Activated naive CD4-positive, alpha-beta T cell (primary cell): ENCODE measurements at places on chromosomes 1 and 21.

DNA sequence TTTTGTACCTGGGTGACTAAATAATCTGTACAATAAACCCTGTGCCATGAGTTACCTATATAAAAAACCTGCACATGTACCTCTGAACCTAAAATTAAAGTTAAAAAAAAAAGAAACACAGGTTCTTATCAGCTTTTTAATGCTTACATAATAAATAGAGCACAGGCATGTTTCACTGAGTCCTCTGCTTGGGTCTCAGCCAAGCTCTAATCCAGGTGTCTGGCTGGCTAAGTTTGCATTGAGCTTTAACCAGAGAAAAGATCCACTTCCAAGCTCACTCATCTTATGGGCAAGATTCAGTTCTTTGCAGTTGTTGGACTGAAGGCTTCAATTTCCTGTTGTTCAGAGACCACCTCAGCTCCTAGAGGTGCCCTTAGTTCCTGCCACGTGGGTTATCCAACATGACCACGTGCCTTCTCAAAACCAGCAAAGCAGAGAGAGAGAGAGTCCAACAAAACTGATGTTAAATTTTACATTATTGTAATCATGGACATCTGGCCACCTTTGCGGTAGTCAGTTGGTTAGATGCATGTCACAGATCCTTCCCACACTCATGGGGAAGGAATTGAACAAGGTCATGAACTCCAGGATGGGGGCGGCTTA is 68.2 kb upstream of the TMPRSS2 start:
- DNase-seq, result no peak

DNA sequence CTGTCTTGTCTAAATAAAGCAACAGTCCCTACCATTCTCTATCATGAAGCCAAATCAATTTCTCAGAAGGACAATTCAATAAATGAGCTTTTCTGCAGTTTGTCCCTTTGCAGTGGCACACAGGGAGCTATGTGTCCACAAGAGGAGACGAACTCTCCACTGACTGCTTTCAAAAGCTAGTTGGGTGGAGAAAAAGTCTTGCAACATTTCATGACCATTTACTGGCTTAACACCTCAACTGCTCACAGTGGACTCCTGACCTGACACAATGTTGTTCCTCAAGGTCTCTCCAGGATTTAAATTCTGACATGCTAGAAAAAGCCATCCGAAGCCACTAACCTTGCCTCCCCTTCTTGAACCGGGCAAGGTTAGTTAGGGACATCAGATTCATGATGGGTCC is 111.7 kb downstream of the TIAM1 start:
- DNase-seq, result no peak

DNA sequence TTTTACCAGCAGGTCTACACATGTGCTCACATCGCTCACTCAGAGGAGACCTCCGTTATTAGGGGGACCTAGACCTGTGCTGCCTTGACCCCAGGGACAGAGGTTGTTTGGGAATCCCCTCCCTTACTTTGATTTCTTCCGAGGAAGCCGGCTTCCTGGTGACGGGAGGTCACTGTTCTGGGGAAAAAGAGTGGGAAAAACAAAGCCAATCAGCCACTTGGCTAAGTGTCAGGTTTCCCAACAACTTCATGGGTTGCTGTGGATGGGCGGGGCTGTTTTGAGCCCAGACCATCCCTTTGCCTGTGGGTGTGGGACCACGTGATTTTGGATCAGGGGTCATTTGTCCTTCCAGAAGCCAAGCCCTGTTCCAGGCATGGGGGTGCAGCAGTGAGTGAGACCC is 7.1 kb upstream of the KCNAB2 start:
- DNase-seq, result no peak

DNA sequence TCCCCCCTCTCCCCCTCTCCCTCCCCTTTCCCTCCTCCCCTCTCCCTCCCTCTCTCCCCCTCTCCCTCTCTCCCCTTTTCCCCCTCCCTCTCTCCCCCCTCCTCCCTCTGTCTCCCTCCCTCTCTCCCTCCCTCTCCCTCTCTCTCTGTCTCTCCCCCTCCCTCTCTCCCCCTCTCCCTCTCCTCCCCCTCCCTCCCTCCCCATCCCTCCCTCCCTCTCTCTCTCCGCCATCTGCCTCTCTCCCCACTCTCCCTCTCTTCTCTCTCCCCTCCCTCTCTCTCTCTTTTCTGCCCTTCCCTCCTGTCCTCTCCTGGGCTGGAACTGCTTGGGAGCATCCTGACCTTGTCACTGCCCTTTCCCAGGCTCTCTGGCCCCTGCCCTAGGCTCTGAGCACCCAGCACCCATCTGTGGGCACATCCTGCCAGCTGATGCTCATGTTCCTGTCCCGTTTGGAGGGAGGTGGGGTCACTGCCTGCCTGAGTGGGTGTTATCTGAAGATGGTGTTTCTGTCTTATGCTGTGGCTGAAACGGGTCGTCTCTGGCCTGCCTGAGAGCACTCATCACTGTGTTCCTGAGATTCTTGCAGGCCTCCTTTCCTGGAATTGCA is 10.8 kb downstream of the FTCD start:
- no peak for DNase-seq

DNA sequence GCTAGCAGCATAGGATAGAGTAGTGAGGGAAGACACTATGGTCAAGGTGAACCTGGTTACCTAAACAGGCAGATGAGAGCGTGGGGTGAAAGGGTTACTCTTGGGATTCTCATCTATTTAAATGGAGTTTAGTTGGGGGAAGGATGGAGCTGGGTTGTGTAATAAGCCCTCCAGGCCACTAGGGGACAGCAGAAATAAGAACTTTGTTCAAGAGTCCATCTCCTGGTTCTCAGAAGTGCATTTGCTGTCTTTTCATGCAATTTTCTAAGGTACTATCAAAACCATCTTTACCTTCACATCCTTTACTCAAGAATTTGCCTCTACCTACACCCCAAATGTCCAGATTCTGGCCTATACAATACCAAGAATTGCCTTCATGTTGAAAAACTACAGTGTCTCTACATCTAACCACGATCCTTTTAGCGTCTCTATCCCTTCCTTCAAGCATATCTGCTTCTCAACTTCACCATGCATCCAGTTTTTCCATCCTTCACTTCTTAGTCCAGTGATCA is 28.0 kb downstream of the SLAMF1 start:
- no peak for DNase-seq

GRCh38 chr1:159015440-159015909 is 5.8 kb downstream of the IFI16 start:
- DNase-seq, result no peak

DNA sequence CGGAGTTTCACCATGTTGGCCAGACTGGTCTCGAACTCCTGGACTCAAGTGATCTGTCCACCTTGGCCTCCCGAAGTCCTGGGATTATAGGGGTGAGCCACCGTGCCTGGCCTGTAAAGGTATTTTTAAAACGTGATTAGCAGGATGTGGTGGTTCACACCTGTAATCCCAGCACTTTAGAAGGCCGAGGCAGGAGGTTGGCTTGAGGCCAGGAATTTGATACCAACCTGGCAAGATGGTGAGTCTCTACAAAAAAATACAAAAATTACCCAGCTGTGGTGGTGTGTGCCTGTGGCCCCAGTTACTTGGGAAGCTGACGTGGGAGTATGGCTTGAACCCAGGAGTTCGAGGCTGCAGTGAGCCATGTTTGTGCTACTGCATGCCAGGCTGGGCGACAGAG is 43.3 kb upstream of the SOD1 start:
- no peak for DNase-seq

DNA sequence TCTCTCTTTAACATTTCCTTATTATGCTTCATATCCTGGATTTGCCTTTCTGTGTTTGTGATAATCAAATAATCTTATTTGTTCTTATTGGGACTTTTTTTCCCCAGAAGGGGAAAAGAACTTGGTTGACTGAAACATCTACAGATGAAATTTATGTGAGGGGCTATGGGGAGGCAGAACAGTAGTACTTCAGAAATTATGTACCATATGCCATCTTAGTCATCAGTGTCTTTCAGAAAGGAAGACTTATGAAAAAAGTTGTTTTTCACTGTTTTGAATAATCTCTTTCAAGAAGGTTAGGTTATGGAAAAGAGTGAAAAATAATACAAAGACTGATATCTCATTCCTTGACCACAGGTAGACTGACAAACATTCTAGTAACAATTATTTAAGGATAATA is 30.2 kb upstream of the TRAF5 start:
- no peak for DNase-seq

DNA sequence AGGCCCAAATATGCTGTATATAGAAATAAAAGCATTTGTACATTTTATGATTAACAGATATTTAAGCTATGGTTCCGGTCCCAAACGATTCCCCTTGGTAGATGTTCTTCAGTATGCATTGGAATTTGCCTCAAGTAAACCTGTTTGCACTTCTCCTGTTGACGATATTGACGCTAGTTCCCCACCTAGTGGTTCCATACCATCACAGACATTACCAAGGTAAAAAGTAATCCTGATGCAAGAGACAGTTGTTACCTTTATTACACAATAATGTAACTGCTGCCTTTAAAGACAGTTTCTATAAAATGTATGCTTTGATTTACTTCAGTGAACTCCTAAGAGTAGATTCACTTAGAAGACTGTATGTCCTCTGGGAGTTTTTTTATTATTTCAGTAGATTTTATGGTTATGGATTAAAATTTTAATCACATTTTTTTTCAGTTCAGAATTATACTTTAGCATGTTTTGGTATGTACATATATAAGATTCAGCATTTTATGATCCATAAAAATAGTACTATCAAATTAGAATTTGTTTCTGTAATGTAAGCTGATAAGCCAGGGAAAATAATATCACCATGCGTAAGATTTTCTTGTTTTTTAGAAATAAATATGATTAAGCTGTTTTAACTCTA is 96.5 kb downstream of the USP25 start:
- DNase-seq, result no peak
